ENCODE measurements at places on chromosomes 16 and 17. TPM values are rescaled to one million over a fixed set of nuclear protein-coding genes. Genes with fewer than 3 reads are reported as not detected.

DNA sequence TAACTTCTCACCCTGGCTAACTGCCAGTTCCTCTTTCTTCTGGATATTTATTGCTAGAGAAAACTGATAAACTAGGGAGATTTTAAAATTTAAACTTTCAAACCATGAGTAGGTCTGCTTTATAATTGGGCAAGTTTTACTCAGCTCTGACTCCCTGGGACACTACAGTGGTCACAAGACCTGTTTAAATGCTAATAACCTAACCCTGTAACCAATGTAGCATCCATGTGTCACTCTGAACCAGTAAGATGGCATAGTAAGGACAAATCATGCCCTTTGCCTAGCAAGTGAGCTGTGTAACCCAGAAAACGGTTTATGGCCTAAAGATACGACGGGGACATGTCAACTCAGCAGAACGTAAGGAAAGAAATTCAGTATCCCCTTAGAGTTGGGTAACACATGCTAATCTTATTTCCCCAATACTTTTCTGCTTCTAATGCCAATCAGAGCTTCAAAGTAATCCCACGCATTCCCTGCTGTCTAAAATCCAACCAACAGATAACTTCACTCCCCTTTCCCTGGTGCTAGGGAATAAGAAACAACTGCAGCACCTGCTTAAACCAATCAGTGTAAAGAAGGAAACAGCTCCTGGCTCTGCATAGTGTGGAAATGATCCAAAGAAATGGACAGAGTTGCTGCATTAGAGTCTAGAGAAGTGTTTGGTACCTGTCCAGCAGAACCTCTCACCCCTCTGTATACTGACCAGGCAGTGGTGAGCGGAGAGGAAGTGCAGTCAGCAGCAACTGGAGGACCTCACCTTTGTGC lies 85.7 kb downstream of the NCOR1 start:
- no peak for DNase-seq

- no peak for DNase-seq
Measured at GRCh38 chr17:80520810-80521455, 23.7 kb upstream of the RPTOR start.

- no peak for DNase-seq
Measured at GRCh38 chr17:75698659-75699058, 22.6 kb upstream of the ITGB4 start.

- no peak for DNase-seq
Measured at GRCh38 chr16:57611181-57611580, 17.2 kb upstream of the ADGRG1 start.

DNA sequence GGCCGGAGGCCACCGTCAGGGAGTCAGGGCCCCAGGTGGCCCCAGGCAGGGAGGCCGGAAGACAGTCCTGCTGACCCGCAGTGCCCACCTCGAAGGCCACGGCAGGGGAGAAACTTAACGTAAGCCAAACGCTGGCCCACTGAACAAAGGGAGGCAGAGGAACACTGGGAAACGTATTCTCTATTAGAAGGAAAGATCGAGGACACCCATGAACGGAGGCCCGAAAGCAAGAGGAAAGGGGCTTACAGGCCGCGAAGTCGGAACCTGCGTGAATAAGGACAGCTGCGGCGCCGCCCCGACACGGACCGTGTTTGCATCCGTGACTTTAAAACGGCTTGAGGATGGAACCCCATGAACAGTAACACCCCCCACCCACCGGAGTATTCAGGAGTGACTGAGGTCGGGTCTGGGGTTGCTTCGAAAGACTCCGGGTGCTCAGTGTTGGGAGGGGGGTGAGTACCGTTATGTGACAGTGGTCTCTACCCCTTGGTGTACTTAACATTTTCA lies 102.4 kb upstream of the METRNL start:
- no peak for DNase-seq

DNA sequence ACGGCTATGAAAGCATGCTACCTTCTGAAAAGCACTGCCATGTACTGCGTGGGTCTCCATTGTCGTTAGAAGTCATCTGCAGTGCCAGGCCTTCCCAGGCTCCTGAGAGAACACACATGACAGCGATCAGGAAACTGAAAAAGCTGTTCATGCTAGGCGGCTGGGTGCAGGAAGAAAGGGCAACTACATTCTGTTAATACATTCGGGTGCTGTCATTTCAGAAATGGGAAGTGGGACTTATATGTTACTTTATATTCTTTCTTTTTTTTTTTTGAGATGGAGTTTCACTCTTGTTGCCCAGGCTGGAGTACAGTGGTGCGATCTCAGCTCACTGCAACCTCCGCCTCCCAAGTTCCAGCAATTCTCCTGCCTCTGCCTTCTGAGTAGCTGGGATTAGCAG lies 19.9 kb downstream of the CFAP20 start:
- no peak for DNase-seq

DNA sequence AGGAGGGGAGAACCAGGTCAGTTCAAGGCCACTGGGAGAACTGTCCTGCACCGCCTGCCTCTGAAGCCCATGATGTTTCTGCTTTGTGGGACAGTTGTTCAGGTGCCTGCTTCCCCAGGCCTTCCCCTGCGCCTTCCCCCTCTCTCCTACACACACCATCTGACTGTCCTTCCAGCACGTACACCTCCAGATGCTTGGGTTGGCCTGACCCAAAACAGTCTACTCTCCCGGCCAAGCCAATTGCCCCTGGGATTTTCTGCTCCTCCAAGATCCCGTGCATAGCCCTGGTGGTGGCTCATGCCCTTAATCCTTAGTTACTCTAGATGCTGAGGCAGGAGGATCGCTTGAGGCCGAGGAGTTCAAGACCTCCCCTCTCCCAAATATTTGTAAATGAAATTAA lies 684 bp upstream of the RSAD1 start:
- DNase-seq: no peak

DNA sequence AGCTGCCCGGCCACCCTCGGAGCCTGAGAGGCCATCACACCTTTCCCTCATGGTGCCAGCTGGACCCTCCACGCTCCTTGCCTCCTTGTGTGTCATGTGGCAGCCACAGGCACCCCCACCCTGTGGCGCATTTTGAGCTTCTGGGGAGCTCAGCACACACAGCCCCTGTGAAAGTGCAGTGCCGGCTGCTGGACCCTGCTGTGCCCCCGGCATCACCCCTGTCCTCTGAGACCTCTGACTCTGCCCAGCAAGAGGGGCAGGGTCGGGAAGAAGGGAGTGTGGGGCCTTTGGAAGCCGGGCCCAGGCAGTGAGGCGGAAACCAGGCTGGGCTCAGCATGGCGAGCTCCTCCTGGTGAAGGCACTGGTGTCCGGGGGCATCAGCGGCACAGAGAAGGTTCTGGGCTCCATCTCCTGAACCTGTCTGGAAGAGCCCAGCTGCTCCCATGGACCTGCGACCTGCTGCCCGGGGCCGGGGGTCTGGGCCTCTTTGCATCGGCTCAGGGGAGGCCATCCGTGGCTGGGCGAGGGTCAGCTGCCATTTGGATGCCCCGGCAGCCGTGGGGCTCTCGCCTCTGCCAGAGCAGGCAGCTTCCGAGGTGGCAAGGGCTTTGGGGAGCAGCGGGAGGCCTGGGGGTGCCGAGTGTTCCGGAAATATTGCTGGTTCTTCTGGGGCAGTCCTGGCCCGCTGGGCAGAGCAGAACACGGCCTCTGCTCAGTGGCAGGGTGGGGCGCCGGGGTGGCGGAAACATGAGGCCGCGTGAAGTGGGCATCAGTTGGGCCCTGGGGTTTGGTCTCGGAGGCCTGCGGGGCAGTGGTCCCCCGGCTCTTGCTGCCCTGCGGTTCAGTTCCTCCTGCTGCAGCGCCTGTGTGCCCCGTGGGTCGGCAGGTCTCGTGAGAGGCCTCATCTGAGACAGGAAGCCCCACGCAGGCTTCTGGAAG lies 17.9 kb downstream of the CENPX start:
- DNase-seq: no peak

DNA sequence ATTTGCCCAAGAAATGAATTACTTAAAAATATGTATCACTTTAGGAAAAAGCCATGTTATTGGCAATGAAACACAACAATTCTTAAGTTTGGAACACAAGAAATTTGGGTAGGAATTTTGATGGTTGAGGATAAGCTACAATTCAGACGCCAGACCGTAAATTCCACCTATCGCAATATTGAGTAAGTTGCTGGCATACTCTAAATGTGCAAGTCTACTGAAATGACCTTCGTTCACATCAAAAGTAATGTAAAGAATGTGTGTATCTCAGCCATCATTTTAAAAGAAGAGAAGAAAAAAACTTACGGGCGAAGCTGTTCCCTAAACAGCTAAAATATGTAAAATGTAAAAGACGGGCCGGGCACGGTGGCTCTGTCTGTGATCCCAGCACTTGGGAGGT lies 33.4 kb downstream of the UBE2G1 start:
- no peak for DNase-seq

Gene SHBG
- not detected for total RNA-seq

Gene TK1
- 142 TPM for total RNA-seq

Gene MEOX1
- total RNA-seq: 6.9 TPM

Gene SULT1A2
- 0.42 TPM for total RNA-seq

Gene MYH13
- total RNA-seq: not detected

Gene HYDIN
- not detected for total RNA-seq

Gene NOG
- 0.95 TPM for total RNA-seq

Gene SGCA
- not detected for total RNA-seq

Gene SLC5A11
- total RNA-seq: not detected

Measured in activated CD8-positive, alpha-beta T cell treated with anti-CD3 and anti-CD28 coated beads, Interleukin-2, amount 10 ng/mL, durations not matched to agents 7 days and 5 days (primary cell).